Purkinje cell (primary cell): ENCODE measurements at places on chromosomes 1 and 21. TPM values are rescaled to one million over a fixed set of nuclear protein-coding genes. Genes with fewer than 3 reads are reported as not detected.

Gene SERTAD4
- 1.9 and 2.0 TPM in 2 replicates for polyA plus RNA-seq

Gene GBP1
- polyA plus RNA-seq, result 0.74 and 1.7 TPM in 2 replicates

Gene SERPINC1
- not detected in 2 replicates for polyA plus RNA-seq

Gene AGO4
- polyA plus RNA-seq, result 1.4 and 3.0 TPM in 2 replicates

Gene HRNR
- polyA plus RNA-seq, result 0.22 TPM in 1 of 2 replicates, not detected in the other

Gene MYOG
- not detected in 2 replicates for polyA plus RNA-seq

Gene PACC1
- polyA plus RNA-seq, result 20.5 and 22.4 TPM in 2 replicates

Gene SLC22A15
- polyA plus RNA-seq, result 13.1 and 16.7 TPM in 2 replicates

Gene MAP3K7CL
- not detected in 2 replicates for polyA plus RNA-seq

Gene SLC39A1
- polyA plus RNA-seq, result 4.4 and 10.6 TPM in 2 replicates

Gene C8B
- polyA plus RNA-seq, result not detected in 2 replicates

Gene CFAP74
- polyA plus RNA-seq, result 1.2 TPM in 1 of 2 replicates, not detected in the other

Gene DMRTA2
- polyA plus RNA-seq, result not detected in 2 replicates

Gene RGS1
- polyA plus RNA-seq, result not detected in 2 replicates

Gene CGN
- polyA plus RNA-seq, result 0.18 and 1.5 TPM in 2 replicates

Gene GBP7
- polyA plus RNA-seq, result 0.13 TPM in 1 of 2 replicates, not detected in the other

Gene AADACL4
- not detected in 2 replicates for polyA plus RNA-seq

Gene UBXN10
- polyA plus RNA-seq, result 0.27 and 1.3 TPM in 2 replicates

Gene NDUFV3
- 57.9 and 62.2 TPM in 2 replicates for polyA plus RNA-seq

Gene CASQ1
- 3.3 and 18.4 TPM in 2 replicates for polyA plus RNA-seq

Gene LAMC2
- polyA plus RNA-seq, result 0.09 and 0.84 TPM in 2 replicates

Gene NHLH1
- 1.7 and 4.6 TPM in 2 replicates for polyA plus RNA-seq

Gene CYP4Z1
- 0.67 and 4.8 TPM in 2 replicates for polyA plus RNA-seq

Gene BEND5
- 9.4 and 12.4 TPM in 2 replicates for polyA plus RNA-seq

Gene CYP4A11
- 0.27 TPM in 1 of 2 replicates, not detected in the other for polyA plus RNA-seq

Gene A3GALT2
- not detected in 2 replicates for polyA plus RNA-seq

Gene PDE9A
- polyA plus RNA-seq, result 73.8 and 97.9 TPM in 2 replicates

Gene ALX3
- polyA plus RNA-seq, result not detected in 2 replicates

Gene SPRR2G
- polyA plus RNA-seq, result not detected in 2 replicates

Gene KCNJ9
- 12.2 and 16.6 TPM in 2 replicates for polyA plus RNA-seq

Gene BCL2L15
- not detected in 2 replicates for polyA plus RNA-seq

Gene OR2AK2
- not detected in 2 replicates for polyA plus RNA-seq

Gene KCNA2
- 55.5 and 87.7 TPM in 2 replicates for polyA plus RNA-seq

Gene BARHL2
- polyA plus RNA-seq, result 0.15 TPM in 1 of 2 replicates, not detected in the other

Gene RAB25
- polyA plus RNA-seq, result 1.9 TPM in 1 of 2 replicates, not detected in the other

Gene AK5
- polyA plus RNA-seq, result 17.3 and 62.7 TPM in 2 replicates

Gene SH2D1B
- polyA plus RNA-seq, result 2.2 TPM in 1 of 2 replicates, not detected in the other

Gene ELK4
- 2.8 and 3.6 TPM in 2 replicates for polyA plus RNA-seq

Gene MTOR
- 20.1 and 28.0 TPM in 2 replicates for polyA plus RNA-seq

Gene BRDT
- polyA plus RNA-seq, result 0.09 and 0.20 TPM in 2 replicates

Gene CRYAA
- polyA plus RNA-seq, result not detected in 2 replicates
